H7 (cell line): ENCODE measurements at places on chromosomes 5 and 9.
A peak's percentile ranks its signal among the peaks of the same experiment; 100 is the strongest.

DNA sequence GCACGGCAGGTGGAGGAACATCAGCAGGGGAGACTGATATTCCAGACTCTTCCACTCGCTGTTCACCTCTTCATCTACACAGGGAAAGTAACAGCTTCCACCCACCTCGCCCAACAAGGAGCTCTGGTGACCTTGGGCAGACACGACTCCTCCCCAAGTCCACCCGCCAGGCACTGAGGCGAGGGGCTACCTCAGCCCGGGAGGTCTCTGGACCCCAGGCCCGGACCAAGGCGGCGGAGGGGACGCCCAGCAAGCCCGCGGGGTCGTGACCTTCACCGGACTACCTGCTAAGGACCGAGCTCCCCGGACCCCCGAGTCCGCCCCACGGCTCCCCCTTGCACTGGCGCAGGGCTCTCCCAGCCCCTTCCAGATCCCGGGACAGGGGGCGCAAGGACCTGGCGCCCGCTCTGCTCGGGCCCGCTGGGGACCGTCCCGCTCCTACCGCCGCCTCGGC is 70.2 kb upstream of the LPCAT1 start:
- no peak for DNase-seq

DNA sequence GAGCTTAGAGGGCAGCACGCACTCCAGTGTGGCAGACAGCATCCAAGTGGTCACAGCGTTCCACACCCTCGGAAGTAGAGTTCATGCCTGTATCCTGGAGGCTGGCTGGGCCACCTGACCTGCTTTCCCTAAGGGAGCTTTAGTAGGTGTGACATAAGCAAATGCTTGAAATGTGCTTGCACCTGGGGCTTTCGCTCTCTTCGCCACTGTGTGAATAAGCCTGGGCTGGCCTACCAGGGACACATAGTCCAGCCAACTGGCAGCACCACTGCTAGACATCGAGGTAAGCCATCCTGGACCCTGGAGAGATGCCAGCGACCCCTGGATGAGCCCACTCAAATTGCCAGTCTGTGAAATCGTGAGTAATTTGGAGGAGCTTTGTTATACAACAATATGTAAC is 24.9 kb upstream of the IRX4 start:
- no peak for DNase-seq

DNA sequence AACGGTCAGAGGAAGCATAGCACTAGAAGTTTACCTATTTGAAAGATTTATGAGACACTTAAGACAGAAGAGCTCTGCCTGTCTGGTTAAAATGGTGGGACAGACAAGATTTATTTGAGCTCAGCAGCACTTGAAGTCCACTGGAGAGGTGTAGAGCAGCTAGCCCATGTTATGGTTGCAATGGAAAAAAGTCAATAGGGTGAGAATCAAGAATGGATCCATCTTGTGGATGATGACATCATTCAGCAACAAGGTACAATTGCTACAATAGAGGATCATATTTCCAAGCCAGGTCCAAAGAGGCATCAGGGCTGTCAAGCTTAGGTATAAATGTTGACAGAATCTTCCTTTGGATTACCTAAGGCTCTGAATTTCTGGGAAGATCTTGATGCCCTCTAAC is 21.1 kb upstream of the ZNF131 start:
- no peak for DNase-seq

DNA sequence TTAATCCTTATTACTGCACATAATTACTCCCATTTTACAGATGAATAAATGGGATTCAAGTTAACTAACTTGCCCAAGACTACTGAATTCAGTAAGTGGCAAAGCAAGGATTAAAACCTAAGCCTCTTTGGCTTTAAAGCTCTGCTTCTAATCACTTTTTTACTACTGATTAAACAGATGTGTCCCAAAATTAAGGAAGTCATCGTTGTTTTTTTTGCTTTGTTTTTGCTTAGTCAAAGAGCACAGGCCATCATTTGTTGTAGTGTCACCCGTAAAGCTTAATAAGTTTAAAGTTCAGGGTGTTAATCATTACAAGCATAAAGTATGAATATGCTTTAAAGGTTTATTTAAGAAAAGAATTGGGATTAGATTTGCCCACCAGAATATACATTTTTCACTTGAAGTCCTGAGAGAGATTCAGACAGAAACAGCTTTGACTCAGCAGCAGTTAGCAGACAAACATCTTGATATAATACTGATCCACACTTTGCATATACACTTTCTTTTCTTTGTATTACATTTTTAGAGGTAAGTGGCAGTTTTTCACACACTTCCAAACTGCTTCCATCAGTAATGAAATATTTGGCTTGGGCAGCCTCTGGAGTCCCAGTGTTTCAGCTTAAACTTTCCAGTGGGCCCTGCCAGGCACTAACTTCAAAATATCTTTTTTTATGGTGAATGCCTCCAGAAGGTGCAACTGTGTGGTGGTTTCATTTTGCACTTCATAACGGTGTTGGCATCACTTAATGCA is 52.7 kb downstream of the PIK3R1 start:
- no peak for DNase-seq

- no peak for DNase-seq
Observed at GRCh38 chr5:88391991-88392390, 123.3 kb upstream of the TMEM161B start.

DNA sequence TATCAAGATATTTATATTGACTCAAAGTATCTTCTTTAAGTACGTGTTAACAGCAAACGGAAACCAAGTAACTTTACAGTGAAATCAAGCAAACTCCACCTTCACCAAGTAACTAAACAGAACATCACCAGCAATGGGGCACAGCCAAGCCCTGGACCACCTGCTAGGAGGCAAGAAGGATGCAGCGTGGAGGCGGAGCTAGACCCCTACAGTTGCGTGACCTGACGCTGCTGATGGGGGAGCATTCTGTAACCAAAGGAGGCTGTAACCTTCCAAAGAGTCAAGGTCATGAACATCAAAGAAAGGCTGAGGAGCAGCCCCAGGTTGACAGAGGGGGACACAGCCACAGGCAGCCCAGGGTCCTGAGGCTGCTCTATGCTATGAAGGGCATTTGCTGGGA is 6.1 kb downstream of the VAV2 start:
- DNase-seq, result peak; percentile 70

DNA sequence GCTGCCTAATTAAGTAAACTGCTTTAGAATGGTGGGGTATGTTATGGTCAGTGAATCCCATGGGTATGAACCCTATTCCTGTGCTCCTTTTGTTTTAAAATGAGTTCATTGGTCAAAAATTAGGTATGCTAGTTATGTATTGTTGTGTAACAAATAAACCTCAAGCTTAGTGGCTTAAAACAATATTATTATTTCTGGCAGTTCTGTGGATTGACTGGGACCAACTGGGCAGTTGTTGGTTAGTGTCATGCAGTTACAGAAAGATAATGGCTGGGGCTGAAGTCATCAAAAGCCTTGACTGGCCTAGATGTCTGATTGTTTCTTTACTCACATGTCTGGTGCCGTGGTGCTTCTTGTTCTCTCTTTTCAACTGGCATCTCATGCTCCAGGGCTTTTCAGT is 8.9 kb upstream of the PTAR1 start:
- DNase-seq, result no peak

- no peak for DNase-seq
Observed at GRCh38 chr9:24416136-24416535, 129.6 kb downstream of the IZUMO3 start.

GRCh38 chr5:30600892-30601291 is 592.6 kb upstream of the CDH6 start:
- no peak for DNase-seq

DNA sequence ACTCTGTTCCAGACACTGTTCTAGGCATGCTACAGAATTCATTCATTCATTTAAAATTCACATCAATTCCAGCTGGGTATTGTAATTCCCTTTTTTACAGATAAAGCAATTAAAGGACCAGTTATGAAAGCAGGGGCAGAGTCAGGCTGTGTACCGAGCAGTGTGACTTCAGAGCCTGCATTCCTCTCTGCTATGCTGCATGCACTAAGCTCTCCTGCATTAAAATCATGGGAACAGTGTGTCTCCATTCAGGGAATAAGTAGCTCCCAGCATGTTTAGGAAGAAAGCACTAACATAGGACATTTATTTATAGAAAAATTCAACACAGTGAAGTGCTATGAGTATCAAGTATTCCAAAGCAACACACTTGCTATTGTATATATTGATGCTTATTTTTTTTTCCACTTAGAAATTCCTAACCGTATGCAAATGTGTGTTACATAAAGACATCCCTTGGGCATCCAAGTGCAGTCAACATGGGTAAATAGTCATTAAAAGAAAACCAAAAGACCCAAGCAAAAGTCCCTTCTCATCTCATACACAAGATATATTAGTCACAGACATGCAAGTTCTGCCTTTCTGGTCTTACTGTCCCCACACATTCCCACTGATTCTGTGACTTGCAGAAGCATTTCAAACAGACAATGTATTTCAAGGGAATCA is 173.7 kb downstream of the GABRB2 start:
- DNase-seq, result no peak

- peak; percentile 76 for DNase-seq
Observed at GRCh38 chr9:84140535-84141101, 160.0 kb downstream of the RMI1 start.

DNA sequence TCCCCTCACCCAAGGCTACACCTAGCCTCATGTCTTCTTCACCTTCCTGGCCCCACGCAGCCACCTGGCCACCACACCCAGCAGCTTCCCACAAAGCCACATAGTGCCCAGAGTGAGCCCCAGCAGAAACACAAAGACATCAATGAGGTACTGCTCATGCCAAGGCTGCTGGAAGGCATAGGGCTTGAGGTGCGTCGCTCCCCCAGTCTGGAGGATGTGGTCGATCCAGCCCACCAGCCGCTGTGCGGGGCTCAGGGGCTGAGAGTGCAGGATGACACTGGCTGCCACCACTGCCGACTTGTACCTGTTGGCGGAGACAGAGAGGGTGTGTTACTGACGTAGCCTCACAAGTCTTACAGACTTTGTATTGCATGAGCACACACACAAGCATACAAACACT is 15.8 kb upstream of the CAPSL start:
- peak; percentile 42 for DNase-seq

- no peak for DNase-seq
Observed at GRCh38 chr5:73513996-73514395, 15.8 kb downstream of the BTF3 start.

GRCh38 chr9:75382126-75382525 is 293.8 kb downstream of the OSTF1 start:
- DNase-seq, result no peak

DNA sequence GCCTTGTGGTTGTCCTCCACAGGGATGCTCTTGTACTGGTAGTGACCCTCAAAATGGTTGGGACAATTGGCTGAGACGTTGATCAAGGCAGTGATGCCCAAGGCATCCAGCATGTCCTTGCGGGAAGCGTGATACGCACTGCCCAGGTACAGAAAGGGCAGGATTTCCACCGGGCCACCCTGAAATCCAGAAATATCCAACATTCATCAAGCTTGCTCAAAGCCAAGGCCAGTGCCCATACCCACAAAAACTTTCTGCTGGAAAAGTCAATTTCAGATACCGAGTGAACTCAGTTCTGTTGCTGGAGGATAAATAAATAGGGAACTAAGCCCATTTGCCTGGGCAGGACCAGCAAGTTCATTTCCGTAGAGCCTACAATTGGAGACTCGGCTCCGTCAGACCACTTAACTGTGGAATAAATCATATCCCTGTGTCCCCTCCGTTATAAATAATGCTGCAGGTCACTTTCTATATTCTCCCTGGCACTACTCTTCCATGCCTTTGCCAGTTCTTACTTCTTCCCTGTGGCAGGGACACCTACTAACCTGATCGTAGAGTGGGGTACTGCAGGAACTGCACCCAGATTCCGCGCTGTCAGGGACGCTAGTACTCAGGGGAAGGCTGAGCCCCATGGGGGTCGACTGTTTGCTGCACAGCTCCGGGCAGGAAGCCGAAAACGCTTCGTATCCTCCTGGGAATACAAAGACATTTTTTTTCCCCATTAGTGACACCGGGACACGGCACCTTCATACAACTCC is 1.2 kb downstream of the DUSP1 start:
- peak; percentile 68 for DNase-seq

DNA sequence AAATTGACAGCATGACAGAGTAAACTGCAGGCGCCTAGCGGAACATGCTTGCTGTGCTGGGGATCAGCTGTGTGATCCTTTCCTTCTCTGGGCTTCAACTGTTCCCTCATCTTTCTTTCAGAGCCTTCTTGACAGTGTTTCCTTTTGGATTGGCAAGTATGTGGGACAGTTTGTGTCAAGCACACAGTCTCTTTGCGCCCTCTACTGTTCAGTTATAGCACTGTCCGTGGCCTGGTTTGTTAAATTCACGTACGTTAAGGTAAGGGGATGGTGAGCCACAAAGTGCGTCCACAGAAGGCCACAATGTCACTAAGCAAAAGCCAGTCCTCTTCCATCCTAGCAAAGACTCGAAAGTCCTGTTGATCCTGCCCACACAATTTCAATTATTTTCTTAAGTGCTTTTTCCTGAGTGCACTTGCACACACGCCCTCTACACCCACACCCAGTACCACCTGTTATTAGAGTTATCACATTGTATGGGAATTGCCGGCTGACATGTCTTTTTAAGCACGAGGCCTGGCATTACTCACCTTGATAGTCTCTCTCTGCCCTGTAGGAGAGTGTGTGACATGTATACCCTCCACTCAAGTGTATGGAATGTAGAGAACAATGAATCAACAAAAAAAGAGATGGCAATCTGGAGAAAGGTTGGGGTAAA is 22.5 kb upstream of the PTPN3 start:
- peak; percentile 68 for DNase-seq

- no peak for DNase-seq
Observed at GRCh38 chr5:172050080-172050479, 43.6 kb upstream of the FBXW11 start.

- DNase-seq, result no peak
Observed at GRCh38 chr5:31382051-31382878, 149.6 kb downstream of the DROSHA start.

DNA sequence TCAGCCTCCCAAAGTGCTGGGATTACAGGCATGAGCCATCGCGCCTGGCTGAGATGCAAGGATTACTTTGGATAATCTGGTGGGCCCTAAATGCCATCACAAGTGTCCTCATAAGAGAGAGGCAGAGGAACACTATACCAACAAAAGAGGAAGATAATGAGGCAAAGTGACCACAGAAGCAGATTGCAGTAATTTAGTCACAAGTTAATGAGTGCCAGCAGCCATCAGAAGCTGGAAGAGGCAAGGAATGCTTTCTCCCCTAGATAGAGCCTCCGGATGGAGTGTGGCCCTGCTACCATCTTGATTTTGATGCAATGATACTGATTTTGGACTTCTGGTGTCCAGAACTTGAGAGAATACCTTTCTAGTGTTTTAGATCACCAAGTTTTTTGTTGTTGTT is 122.3 kb downstream of the SPATA31D1 start:
- DNase-seq, result no peak

- no peak for DNase-seq
Observed at GRCh38 chr5:102893942-102894341, 138.8 kb downstream of the PAM start.
